ENCODE measurements at places on chromosomes 3 and 15. TPM values are rescaled to one million over a fixed set of nuclear protein-coding genes. Genes with fewer than 3 reads are reported as not detected.
A peak's percentile ranks its signal among the peaks of the same experiment; 100 is the strongest.

DNA sequence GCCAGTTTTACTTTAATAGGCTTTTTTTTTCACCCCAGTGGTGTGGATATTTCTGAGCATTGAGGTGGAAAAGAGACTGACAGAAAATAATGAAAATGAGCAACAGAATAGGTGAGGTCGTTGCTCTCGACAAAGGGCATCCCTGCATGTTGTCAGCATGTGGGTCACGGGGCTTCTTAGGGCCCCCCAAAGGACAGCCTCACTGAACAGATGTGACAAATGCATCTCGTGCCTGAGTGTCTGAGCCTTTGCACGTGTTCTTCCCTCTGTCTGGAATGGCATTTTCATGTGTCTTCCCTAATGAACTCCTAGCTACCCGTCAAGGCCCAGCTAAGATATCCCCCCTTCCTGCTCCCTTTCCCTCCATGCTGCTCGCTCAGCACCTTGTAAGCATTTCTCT lies 31.8 kb downstream of the FAH start:
- no peak for DNase-seq

DNA sequence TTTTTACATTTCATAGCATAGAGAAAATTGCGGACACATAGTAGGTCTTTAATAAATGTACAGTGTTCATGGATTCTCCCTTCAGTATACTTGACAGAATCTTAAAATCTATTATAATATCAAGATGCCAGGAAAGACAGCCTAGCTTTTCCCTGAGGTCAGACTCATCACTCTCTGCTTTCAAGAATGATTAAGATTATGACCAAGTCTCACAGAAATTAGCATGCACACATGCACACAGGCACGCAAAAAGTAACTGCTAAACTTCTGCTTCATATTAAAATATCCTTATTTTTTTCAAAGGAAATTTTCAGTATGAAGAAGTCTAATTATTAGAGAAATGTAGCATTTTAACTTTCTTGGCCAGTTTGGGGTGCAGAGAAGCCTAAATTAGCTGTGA lies 493.8 kb upstream of the NECTIN3 start:
- DNase-seq, result no peak

DNA sequence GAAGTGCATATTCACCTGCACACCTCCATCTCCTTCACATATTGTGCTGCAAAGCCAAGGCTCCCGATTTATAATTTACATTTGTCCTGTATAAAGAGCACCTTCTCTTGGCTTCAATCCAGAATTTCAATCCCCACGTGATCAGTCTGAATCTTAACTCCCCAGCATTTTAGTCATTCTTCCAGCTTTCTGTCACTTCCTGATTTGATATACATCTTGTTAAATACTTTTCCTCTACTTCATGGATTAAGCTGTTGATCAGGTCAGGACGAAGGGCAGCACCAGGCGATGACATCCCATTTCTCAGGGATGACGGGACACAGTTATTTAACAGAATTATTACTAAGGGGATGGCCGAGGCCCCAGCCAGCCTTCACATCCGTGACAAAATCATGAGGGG lies 212.5 kb downstream of the EPHB1 start:
- peak; percentile 57 for DNase-seq

DNA sequence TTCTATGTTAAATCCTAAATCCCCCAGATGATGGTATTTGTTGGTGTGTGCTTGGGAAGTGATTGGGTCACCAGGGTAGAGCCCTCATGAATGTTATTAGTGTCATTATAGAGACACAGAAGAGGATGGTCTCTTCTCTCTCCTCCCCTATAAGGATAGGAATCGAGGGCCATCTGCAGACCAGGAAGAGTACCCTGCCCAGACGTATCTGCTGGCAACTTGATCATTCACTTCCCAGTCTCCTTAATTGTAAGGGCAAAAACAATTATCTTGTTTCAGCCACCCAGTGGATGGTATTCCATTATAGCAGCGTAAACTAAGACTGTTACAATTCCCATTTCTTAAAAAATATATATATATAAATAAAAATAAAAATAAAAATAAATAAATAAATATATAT lies 892.2 kb downstream of the SI start:
- no peak for DNase-seq

GRCh38 chr3:107670986-107671385 lies 148.2 kb downstream of the BBX start:
- no peak for DNase-seq

DNA sequence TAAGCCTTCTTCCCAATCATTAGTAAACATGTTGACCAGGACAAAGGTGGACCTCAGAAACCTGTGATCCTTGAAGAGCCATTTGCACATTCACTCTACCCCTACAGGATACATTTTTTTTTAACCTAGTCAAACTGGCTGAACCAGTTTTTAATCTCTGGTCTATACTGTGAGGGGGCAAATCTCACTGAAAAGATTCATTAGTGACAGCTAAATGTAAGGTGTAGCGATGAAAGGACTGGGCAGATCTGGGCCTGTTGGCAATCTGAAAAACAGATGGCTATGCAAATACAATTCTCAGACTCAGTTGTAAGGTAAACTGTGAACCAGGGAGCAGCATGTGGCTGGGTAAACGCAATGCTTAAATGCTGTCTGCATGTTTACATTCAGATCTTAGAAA lies 75.6 kb upstream of the SNTN start:
- no peak for DNase-seq

GRCh38 chr3:178709051-178709450 lies 172.8 kb downstream of the KCNMB2 start:
- DNase-seq, result no peak

DNA sequence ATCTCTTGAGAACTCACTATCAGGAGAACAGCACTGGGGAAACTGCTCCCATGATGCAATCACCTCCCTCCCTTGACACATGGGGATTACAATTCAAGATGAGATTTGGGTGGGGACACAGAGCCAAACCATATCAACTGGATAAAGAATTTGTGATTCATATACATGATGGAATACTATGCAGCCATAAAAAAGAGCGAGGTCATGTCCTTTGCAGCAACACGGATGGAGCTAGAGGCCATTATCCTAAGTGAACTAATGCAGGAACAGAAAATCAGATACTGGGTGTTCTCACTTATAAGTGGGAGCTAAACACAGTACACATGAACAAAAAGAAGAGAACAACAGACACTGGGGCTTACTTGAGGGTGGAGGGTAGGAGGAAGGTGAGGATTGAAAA lies 17.0 kb downstream of the SPG11 start:
- DNase-seq, result no peak

GRCh38 chr3:69540706-69541581 lies 155.1 kb upstream of the FRMD4B start:
- DNase-seq, result no peak

DNA sequence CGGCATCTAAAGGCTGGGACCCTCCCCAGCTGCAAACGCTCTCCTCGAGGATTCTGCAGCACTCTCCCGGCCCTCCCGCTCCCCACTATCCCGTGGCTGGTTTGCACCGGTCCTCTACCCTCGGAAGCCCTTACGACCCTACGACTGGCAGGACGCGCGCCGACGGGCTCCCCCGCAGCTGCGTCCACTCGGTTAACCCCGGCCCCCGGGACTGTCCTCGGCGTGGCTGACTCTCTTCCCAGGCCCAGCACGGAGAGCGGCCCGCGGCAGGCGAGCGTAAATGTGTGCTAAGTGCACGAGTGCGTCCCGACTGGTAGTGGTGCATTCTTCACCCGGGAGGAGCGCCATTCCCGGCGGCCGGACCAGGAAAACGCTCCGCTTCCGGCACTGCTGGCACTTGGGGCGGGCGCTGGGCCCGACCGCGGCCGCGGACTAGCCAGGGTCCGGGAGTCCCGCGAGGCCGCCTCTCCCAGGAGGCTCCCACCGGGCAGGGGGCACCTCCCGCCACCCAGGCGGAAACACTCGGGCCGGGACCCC lies 508 bp downstream of the GORASP1 start:
- DNase-seq, result no peak

DNA sequence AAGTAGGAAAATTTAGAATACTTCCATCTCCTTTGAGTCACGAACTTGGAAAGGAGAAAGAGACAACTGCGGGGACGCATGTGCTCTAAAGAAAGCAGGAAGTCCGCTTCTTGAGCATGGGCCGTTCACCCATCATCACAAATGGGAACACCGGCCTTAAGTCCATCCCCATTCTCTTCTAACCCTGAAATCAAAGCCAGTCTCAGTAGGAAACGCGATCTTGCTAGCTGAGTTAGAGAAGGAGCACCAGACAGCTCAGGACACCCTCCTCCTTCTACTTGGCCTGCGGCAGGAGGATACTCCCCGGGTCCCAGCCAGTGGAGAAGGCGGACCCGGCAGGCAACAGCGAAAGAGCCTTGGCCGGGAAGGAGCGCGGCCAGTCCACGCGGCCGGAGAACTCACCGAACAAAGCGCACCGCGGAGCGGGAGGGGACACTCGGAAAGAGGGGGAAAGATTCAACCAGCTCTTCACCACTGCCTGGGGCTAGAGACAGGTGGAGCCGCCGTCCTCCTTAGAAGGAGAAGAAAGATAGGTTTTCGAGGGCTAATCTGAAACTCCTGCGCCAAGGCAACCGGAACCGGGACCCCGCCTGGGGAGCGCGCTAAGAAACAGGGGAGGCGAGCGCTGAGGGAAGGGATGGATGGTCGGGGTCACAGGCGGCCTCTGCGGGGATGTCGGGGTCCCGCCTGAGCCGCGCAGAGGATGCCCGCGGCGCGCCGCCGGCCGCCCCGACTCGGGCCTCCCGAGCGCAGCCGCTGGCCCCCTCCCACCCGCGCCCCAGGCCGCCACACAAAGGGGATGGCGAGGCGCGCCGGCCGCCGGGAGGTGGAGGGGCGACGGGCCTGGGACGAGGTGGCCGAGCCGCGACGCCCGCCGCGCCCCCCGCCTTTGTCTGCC lies 818 bp downstream of the SLC4A7 start:
- peak; percentile 94 for DNase-seq

- no peak for DNase-seq
Observed at GRCh38 chr3:58021072-58021959, 13.1 kb downstream of the FLNB start.

DNA sequence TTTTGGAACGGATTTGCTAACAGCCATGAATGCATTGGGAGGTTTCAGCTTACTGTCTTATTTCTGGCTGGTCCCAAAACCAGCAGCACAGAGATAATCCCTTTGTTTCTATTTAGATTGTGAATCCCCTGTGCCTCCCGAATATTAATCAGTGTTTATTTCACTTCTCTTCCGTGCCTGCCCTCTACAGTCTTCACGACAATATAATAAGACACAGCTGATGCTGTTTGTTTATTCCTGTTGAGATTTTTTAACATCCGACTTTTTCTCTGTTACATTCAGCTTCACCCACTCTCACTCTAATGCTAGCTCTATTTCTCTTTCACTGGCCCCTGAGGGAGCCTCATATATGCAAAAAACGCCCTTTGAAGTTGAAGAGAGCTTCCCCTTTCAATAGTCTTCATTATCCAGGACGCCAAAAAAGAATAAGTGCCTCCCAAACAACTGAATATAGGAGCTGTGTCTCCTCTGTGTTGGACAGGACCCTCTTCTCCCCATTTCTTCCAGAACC lies 995.3 kb downstream of the ROBO2 start:
- no peak for DNase-seq

GRCh38 chr3:5140230-5140621 lies 18.1 kb downstream of the ARL8B start:
- no peak for DNase-seq

DNA sequence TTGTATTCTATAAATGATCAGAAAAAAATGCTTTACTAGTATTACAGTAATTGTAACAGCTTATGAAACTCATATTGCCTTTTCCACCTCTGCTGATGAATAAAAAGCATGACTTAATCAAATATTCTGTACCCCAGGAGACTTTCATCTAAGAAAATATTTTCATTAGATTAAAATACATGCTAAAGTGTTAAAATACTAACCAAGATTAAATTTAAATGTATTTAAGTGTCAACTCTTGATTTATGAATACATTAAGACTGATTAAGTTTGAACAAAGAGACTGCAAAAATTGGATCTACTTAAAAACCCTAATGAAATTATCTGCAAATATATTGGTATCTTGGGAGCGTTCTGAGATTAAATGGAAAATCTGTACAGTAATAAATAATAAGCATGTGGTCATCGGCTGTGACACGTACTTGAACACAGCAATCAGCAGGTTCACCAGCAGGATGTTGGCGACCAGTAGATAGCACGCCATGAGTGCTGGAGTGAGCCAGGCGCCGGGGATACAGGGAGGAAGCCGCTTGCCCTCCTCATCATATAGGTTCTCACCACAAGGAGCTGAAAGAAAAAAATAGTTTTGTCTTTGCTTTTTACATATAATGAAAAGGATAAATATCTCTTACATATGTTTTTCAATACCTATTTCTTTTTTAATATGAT lies 36.6 kb upstream of the MTMR10 start:
- no peak for DNase-seq

DNA sequence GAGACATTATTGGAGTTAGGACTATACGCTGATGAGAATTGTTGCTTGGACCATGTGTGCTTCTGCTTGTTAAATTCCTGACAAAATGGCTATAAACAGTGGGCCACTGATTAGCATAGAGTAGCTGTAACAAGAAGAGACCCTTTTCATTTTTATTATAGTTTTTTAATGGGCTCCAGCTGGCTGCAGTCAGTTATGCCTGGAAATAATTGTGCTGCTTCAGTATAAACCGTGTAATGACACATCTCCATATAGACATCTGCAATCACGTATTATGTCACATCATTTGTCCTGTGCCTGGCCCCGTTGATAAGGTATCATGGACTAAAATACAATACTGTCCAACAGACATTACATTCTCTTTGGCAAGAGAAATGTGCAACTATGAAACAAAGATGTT lies 50.9 kb downstream of the ARPP21 start:
- DNase-seq, result no peak

- DNase-seq, result no peak
Observed at GRCh38 chr3:144394032-144394431, 422.4 kb downstream of the DIPK2A start.

GRCh38 chr15:70362886-70363285 lies 265.2 kb upstream of the TLE3 start:
- no peak for DNase-seq

GRCh38 chr15:59256482-59256881 lies 49.8 kb downstream of the LDHAL6B start:
- no peak for DNase-seq

DNA sequence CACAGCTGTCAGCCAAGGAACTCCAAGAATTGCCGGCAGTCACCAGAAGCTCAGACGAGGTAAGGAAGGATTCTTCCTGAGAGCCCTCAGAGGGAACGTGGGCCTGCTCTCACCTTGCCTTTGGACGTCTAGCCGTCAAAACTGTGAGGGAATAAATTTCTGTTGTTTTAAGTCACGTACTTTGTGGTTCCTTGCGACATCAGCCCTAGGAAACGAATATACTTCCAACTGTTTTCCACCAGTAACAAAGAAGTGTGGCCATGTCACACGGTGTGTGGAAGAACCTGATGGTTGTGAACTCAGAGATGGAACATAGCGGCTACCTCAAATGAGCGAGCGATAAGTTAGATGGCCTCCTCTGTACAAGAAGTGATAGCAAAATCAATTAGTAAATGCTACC lies 41.0 kb upstream of the B3GNT5 start:
- DNase-seq, result no peak

- DNase-seq, result peak; percentile 79
Observed at GRCh38 chr3:53617893-53618523, 123.6 kb downstream of the CACNA1D start.

STAC gene
- 7.5 TPM for total RNA-seq

ZPLD1 gene
- 0.26 TPM for total RNA-seq

LYSMD4 gene
- 7.6 TPM for total RNA-seq

SOX2 gene
- 3.1 TPM for total RNA-seq

KNG1 gene
- not detected for total RNA-seq

STRA6 gene
- total RNA-seq, result 0.13 TPM

GOLGA6A gene
- total RNA-seq, result not detected

SCAANT1 gene
- total RNA-seq, result not detected

OR4F15 gene
- total RNA-seq, result not detected

SNURF gene
- total RNA-seq, result 3.6 TPM
